Epithelial cell of umbilical artery (primary cell): ENCODE measurements at places on chromosomes 13 and 19. TPM values are rescaled to one million over a fixed set of nuclear protein-coding genes. Genes with fewer than 3 reads are reported as not detected.

The SLC5A5 gene
- total RNA-seq, result not detected in 2 replicates

The HIF3A gene
- total RNA-seq, result 0.97 and 7.0 TPM in 2 replicates

The MYDGF gene
- 196 and 312 TPM in 2 replicates for total RNA-seq

The SH2D3A gene
- 0.61 TPM in 1 of 2 replicates, not detected in the other for total RNA-seq

The CYP4F11 gene
- not detected in 2 replicates for total RNA-seq

The FPR3 gene
- under 0.01 TPM in 1 of 2 replicates, not detected in the other for total RNA-seq

The AXL gene
- 76.3 and 92.6 TPM in 2 replicates for total RNA-seq

The TEX29 gene
- total RNA-seq, result not detected in 2 replicates
